Stimulated activated CD4-positive, alpha-beta T cell treated with anti-CD3 and anti-CD28 coated beads, TNF-alpha, amount 100 ng/mL, for 1 hour (primary cell): ENCODE measurements at places on chromosomes 5 and 9.

- DNase-seq, result no peak
Measured at GRCh38 chr9:81632599-81632998, 56.7 kb downstream of the TLE1 start.

GRCh38 chr5:174706997-174707572 lies 17.3 kb upstream of the MSX2 start:
- DNase-seq, result no peak

- no peak for DNase-seq
Measured at GRCh38 chr5:98349251-98349989, 424.0 kb upstream of the RGMB start.

- no peak for DNase-seq
Measured at GRCh38 chr9:123356851-123357742, 1.1 kb downstream of the CRB2 start.

GRCh38 chr5:145540375-145540774 lies 294.8 kb downstream of the PRELID2 start:
- DNase-seq, result no peak

- DNase-seq, result no peak
Measured at GRCh38 chr9:107260437-107261081, 22.5 kb upstream of the RAD23B start.

DNA sequence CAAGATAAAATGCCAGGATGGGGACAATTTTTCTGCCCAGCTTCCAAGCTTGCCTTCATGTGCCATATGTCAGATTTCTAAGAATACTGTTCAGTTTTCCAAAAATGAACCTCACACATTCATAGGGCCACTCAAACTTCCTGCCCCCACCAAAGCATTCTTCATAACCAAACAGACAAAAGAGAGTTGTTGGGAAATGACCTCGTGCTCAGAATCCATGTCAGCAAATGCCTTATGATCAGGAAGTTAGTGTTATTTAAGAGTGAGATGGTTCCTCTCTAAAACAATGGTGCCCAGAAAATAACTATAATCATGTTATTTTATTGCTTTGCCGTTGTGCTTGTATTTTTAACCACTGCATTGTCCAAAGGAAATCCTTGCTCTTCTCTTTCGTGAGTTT lies 208.2 kb downstream of the ZNF608 start:
- no peak for DNase-seq

GRCh38 chr5:102975457-102976182 lies 144.3 kb downstream of the GIN1 start:
- DNase-seq, result no peak
